ENCODE measurements at places on chromosomes 13 and 19.

DNA sequence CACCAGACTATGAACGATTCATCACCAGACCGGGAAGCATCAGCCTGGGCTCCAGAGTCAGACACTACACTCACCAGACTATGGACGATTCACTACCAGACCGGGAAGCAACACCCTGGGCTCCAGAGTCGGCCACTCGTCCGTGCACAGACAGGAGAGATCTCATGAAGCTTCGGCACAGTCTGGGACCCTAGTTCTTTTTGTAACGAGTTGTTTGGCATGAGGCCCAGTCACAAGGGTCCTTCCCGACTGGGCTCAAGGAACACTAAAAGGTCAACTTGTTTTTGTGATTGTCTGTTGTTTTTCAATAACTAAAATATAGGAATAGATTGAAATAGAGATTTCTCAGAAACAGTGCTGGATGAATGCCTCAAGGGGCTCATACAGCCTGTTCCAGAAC is 1141.6 kb upstream of the MIR17HG start:
- DNase-seq: peak; percentile 1

DNA sequence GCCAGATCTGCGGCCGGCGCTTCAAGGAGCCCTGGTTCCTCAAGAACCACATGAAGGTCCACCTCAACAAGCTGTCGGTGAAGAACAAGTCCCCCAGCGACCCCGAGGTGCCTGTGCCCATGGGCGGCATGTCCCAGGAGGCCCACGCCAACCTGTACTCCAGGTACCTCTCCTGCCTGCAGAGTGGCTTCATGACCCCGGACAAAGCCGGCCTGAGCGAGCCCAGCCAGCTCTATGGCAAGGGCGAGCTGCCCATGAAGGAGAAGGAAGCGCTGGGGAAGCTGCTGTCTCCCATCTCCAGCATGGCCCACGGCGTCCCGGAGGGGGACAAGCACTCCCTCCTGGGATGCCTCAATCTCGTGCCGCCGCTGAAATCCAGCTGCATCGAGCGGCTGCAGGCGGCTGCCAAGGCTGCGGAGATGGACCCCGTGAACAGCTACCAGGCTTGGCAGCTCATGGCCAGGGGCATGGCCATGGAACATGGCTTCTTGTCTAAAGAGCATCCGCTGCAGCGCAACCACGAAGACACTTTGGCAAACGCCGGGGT is 72.6 kb downstream of the ZNF536 start:
- no peak for DNase-seq

GRCh38 chr13:84455143-84455905 is 573.0 kb upstream of the SLITRK1 start:
- DNase-seq: no peak

DNA sequence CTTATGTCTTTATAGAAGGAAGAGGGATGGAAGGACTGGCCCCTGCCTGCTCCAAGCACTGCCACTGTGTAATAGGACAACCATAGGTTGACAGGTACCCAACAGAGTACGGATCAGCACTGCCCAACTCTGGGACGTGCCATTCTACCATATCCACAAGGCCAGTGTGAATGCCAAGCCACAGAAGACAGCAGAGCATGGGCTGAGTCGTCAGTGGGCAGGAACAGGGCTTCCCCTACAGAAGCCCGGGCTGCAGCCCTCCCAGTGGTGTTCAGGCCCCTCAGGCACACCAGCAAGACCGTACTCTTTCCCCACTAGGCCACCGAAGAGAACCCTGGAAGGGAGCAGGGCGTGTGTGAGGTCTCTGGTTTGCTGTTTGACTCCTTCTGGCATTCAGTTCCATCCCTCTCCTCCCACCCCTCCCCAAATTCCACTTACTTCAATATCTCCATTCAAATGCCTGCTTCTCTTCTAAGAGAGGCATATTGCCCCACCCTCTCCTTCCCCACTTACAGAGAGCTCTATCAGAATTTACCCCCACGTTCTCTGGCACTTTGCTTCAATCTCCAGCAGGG is 209.4 kb downstream of the FOXO1 start:
- no peak for DNase-seq

- no peak for DNase-seq
Observed at GRCh38 chr19:14054099-14054498, 7.8 kb downstream of the PALM3 start.

DNA sequence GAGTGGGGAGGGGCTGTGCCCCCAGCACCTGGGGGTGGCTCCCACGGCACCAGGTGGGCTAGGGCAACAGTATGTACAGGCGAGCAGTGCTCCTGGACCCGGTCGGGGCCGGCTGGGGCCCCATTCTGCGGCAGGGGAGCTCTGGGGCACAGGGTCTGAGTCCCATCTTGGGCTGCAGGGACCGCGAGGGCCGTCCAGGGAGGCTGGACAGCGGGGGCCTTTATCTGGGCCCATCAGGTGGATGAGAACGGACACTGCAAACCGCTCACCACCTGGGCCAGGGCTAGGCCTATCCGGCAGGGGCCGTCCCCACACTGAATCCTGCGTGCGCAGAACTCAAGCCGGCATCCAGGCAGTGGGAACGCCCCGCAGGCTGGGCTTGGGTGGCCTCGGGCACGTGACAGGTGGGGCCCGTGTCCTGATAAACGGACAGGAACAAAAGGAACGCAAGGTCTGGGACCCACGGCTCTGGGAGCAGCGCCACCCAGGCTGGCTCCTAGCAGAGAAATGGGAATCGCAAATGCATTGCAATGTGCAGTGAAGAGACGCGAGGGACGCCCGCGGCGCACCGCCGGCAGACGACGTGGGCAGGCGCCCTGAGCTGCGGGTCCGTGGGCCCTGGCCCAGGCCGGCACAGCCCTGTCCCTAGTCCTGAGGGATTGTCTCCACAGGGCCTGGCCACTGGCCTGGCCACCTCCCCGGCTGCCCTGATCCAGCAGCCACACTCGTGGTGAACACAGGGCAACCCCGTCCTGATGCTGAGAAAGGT is 29.7 kb downstream of the BTBD2 start:
- DNase-seq: no peak

Measured in RPMI7951 (cell line).